ENCODE measurements at places on chromosomes 4 and X.

- DNase-seq: no peak
Measured at GRCh38 chr4:90857081-90857820, 730.1 kb downstream of the CCSER1 start.

DNA sequence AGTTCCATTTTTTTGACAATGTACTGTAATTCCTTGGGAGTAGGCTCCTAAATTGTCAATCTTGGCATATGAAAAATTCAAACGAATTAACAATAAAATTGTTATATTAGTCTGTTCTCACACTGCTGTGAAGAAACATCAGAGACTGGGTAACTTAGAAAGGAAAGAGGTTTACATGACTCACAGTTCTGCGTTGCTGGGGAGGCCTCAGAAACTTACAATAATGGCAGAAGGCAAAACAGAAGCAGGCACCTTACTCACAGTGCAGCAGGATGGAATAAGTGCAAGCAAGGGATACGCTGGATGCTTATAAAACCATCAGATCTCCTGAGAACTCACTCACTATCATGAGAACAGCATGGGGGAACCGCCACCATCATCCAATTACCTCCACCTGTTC is 246.4 kb upstream of the TRAM1L1 start:
- DNase-seq: no peak

- no peak for DNase-seq
Measured at GRCh38 chr4:177511611-177512010, 69.4 kb upstream of the AGA start.

DNA sequence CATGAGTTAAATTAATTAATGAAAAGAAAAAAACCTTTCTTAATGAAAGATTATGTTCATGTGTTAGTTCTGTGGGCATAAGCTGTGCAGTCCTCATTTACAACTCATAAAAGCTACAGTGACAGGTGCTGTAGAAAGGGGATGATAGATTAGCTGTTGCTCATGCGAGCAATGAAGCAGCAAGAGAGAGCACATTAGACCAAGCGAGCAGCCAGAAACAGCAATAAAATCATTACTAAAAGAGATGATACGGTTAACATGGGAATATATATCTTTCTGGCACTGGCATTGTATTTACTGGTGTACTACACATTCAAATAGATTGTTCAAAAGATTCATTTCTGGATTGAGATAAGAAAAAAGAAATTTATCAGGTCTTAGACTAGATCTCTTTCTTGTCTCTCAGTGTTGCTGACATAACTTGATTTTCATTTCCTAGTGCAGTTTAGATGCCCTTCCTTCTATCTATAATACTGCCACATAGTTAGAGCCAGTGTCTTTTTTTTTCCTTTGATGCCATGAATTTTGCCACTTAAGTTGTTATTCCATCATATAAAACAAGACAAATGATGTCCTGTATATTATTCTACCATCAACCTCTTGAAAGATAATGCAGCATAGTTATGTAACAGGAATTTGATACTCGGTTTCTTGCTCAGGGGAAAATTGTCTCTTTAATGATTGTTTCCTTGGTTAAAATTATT is 164.6 kb downstream of the BANK1 start:
- DNase-seq: no peak

GRCh38 chr4:95267081-95267480 is 281.7 kb downstream of the UNC5C start:
- no peak for DNase-seq

GRCh38 chr4:71406459-71406963 is 67.7 kb downstream of the SLC4A4 start:
- DNase-seq: no peak

- DNase-seq: no peak
Measured at GRCh38 chr4:76607846-76608245, 172.8 kb downstream of the SHROOM3 start.

DNA sequence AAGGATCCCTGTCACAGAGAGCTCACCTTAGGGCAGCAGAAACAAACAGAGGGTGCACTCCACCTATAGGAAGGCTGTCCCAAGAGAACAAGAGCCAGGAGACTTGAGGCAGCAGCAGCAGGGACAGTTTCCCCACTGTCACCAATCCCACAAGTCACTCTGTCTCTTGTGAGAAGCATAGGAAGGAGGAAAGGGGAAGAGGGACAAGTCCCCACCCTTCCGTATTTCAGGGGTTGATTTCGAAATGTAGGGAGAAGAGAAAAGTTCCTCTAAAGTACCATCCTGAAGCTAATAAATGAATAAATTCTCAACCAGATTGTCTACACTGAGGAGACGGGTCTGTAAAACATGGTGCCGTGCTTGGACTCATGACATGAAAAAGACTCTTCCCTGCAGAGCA is 9.5 kb upstream of the TLR8 start:
- DNase-seq: no peak

DNA sequence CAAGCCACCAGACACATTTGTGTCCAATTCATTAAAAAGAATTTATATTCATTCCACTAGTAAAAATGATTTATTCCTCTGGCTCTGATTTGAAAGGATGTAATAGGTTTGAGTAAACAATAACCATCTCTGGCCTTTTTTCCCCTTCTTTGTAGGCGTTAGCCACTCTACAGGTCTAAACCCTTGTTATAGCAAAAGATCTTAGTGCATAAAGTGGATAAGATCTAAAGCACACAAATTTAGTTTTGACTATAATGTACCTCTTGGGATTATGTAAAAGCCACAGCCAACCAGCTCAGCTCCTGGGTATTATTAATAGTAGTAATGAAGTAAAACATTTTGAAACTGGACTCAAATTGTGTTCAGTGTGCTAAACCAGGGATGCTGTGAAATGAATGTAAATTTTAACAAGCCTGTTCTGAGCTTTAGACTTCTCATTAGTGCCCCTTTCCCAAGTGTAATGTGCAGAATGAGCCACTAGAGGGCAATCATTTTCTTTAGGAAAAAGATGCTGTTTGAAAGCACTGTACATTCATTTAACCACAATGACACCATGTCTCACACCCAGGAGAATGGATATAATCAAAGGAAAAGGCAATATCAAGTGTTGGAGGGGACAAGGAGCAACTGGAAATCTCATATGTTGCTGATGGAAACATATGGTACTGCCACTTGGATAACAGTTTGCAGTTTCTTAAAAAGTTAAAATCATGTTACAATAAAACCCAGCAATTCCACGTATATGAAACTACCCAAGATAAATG is 69.7 kb downstream of the KLHL8 start:
- DNase-seq: no peak

DNA sequence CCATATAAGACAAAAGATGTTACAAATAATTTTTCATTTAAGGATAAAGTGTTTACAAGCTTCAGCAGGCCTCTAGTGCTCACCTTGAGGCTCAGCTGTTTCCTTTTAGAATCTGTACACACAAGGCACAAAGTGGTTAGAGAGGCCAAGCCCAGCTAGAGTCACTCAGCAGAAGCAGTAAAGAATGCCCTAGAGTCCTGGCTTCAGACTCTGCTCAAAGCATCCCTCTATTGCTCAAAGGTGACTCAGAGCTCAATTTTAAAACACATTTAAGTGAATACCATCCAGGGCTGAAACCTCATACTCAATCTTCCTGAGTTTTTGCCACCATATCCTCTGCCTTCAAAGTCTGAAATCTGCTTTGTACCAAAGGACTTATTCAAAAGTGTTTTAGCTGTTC is 22.6 kb upstream of the PHF8 start:
- no peak for DNase-seq

DNA sequence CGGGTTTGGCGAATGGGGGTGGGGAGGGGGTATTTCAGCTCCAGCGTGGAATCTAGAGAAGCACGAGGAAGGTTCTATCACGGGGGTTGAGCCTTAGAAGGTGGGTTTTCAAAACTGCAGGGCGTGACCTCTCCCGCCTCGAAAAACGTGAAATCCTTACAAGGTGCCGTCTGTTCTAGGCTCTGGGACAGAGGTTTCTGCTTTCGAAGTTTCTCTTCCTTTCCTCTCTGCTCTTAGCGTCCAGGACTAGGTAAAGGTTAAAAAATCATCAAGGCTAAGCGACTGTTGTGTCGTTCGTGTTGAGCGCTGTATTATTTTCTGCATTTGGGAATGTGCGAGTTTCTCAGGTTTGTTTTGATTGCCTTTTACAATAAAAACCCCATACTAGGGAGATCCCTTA is 1.1 kb downstream of the FHL1 start:
- no peak for DNase-seq

DNA sequence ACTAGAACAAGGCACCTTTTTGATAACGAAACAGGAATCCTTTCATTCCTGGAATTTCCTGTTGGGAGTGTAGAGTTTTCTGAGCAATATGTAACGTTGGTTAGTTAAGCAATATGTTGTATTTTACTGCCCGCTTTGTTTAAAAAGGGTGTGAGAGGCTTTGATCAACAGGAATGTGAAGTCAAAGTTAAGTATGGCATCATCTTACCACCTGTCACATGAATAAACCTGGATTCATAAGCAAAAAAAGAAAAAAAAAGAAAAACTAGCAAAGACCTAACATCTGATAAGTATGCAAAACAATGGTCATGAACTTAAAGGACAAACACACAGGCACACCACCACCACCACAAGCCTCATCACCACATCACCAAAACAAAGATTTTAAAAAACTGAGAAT is 7.1 kb upstream of the CXCL5 start:
- DNase-seq: no peak

- DNase-seq: no peak
Measured at GRCh38 chrX:66262807-66263206, 98.8 kb downstream of the HEPH start.

GRCh38 chr4:152640058-152640921 is 39.5 kb downstream of the TMEM154 start:
- DNase-seq: no peak

GRCh38 chr4:53189011-53189410 is 176.8 kb downstream of the SCFD2 start:
- DNase-seq: no peak

DNA sequence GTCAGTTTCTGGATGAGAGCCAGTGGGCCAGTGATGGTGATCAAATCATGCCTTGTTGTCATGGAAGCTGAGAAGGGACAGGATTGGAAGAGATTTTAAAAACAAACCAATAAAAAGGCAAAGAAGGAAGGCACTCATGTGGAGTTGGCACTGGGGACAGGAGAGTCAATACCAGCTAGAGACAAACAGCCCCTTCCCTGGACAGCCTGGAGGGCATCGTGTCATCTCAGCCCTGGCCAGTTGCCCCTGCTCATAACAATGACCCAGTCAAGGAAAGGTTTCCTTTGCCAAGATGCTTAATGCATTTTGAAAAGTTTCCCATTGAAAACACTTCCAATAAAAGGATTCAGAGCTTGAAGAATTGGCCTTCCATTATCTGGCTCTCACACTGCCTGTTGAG is 55.5 kb downstream of the SCML1 start:
- DNase-seq: no peak

- no peak for DNase-seq
Measured at GRCh38 chrX:100973411-100973810, 3.9 kb downstream of the ARL13A start.

DNA sequence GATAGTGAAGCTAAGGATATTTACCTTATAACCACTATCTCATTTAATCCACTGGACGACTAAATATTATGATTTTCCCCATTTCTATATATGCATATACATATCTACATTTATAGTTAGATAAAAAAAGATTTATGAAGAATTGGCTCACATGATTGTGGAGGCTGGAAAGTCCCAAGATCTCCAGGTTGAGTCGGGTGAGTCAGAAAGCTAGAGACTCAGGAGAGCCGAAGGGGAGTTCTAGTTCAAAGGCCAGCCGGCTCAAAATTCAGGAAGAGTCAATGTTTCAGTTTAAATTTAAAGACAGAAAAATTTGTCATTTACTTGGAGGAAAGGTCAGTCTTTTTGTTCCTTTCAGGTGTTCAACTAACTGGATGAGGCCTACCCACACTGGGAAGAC is 158.2 kb upstream of the CPEB2 start:
- DNase-seq: no peak

DNA sequence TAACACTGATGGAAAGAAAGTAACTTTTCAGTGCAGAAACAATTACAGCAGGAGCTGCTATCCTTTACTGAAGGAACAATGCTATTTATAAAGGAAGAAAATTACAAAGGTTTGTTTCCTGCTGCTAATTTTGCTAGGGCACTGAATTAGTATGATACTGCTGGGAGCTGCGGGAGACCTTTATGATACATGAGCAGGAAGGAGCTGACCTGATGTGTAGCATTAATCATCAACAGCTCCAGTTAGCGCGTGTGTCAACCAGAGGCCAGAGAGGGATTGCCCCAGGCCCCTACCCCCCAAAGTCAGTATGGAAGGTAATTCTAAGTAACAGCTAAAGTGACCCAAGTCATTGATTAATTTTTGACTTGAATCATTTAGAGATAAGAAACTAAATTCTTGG is 728.9 kb downstream of the PCDH18 start:
- no peak for DNase-seq

DNA sequence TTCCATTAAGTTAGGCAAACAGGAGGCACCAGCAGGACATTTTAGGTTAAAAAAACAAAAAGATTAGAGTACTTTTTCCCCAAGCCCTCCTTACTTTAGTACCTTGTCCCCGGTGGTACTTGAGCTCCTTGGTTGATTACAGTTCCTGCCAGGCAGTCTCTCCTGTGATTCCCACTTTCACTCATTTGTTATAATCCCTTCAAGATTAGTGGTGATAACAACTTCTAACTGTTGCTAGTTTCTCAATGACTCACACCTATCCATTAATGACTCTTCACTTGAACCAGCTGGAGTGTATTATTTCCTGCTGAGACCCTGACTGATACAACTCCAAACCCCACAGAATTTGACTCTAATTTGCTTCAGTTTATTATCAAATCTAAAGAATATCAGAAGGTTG is 765.0 kb upstream of the DIAPH2 start:
- DNase-seq: no peak

GRCh38 chr4:7062816-7063215 is 5.0 kb downstream of the GRPEL1 start:
- DNase-seq: no peak

DNA sequence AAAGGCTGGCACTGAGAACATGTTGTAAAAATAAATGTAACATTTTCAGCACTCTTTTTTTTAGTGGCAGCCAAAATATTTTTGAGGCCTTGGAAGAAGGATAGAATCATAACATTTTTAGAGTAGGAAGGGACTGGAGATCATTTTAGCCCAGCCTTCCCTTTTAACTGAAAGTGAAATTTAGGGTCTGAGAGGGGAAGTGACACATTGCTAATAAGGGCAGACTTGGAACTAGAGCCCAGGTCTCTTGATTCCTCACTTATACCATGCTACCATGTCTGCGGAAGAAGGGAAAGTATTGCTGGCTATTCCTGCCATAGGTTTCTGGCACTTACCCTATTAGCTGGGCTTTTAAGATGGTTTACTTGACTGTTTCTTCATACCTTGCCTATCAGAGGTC is 4.8 kb downstream of the WDR44 start:
- no peak for DNase-seq

GRCh38 chr4:26071688-26072087 is 157.7 kb downstream of the SMIM20 start:
- no peak for DNase-seq

DNA sequence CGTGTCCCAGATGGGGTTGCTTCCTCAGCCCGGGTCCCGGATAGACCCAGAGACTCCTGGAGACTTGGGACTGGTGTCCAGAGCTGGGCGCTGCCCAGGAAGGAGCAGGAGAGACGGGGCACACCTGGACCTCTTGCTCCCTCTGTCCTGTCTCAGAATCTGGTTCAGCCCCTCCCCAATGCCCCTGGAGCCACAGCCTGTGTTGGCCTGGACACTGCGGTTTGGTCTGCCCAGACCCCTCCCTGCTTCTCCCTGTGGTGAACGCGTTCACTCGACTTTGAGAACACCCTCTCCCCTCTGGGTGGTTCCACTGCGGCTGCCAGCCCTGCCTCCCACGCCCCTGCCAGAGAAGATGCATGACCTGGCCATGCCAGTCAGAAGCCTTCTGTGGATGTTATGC is 111.1 kb downstream of the HMX1 start:
- no peak for DNase-seq

- no peak for DNase-seq
Measured at GRCh38 chrX:149950681-149951080, 12.4 kb upstream of the EOLA2 start.
